Activated CD4-positive, alpha-beta T cell treated with anti-CD3 and anti-CD28 coated beads for 36 hours (primary cell): ENCODE measurements at places on chromosomes 4 and X. TPM values are rescaled to one million over a fixed set of nuclear protein-coding genes. Genes with fewer than 3 reads are reported as not detected.
A peak's percentile ranks its signal among the peaks of the same experiment; 100 is the strongest.

Gene KLKB1
- total RNA-seq = not detected

GRCh38 chr4:176778063-176778462, 14.7 kb downstream of the VEGFC start:
- DNase-seq = no peak
- no peak overlapping the region for H3K4me3 ChIP-seq
- no peaks in the 10 kb centered on the region for H3K36me3 ChIP-seq
- peaks cover 2% of the 10 kb centered on the region for H3K27me3 ChIP-seq
- H3K4me1 ChIP-seq = no peaks in the 10 kb centered on the region

DNA sequence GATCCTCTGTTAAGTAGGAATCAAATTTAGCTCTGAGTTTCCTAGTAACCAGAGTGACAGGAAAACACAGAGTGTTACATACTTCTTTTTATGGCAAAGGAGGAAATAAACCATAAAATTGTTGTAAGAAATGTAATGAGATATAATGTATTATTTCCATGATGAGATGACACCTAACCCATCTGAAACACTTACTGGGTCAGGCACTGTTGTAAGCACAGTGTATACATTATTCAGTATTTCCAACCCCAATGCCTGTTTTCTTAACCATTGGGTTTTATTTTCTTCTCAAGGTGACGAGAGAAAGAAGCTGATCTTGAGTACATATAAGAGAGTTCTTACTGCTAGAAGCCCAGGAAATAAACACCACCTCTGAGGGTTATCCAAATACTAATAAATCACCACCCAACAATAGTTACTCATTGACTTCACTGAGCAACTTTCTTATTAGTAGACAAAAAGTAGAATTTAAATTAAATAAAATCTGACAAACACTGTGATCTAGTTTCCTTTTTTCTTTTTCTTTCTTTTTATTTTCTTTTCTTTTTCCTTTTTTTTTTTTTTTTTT, 4.2 kb upstream of the ENAM start:
- H3K27ac ChIP-seq = no peak overlapping the region
- H3K36me3 ChIP-seq = no peaks in the 10 kb centered on the region
- no peaks in the 10 kb centered on the region for H3K27me3 ChIP-seq
- H3K4me3 ChIP-seq = no peak overlapping the region
- no peak for DNase-seq
- H3K4me1 ChIP-seq = peaks cover 7% of the 10 kb centered on the region

Gene FOXR2
- not detected for total RNA-seq

DNA sequence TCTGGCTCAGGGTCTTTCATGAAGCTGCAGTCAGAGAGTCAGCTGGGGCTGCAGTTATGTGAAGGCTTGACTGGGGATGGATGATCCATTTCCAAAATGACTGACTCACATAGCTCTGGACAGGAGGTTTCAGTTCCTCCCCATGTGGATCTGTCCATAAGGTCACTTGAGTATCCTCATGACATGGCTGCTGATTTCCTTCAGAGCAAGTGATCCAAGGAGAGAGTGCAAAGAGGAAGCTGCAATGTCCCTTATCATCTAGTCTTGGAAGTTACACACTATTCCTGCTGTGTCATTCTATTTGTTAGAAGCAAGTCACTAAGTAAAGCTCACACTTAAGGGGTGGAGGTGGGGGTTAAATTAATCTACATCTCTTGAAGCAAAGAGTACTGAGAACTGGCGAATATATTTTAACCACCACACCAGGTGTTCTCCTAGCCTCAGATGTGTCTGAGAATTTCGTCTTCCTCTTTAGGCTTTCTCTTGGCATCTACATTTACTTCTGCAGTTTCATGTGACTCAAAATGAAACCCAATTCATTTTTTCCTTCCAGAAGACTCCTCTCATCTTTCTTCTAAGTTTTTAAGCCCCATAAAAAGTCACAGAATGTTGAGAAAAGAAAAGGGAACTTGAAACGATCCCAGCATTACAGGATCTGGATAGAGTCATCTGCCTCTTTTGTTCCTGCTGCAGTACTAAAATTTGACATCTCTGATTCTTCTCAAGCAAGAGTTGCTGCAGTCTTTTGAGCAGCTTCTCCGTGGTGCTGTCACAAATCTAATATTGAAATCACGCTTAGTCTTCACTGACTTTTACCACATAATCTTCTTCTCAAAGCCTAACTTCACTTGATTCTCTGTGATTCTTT, 3.8 kb upstream of the GRPR start:
- no peak overlapping the region for H3K27ac ChIP-seq
- no peaks in the 10 kb centered on the region for H3K36me3 ChIP-seq
- H3K4me3 ChIP-seq = no peak overlapping the region
- peaks cover 8% of the 10 kb centered on the region for H3K27me3 ChIP-seq

- H3K36me3 ChIP-seq = no peaks in the 10 kb centered on the region
- H3K4me1 ChIP-seq = peaks cover 10% of the 10 kb centered on the region
- H3K27ac ChIP-seq = no peak within 1 kb of the TSS
- H3K27me3 ChIP-seq = peaks cover 31% of the 10 kb centered on the region
- H3K4me3 ChIP-seq = peak within 1 kb of the TSS; percentile 71
Observed at GRCh38 chrX:46912098-46912602, at the start of gene JADE3. JADE3 (plus strand) TSS chrX:46912421; CDS start chrX:46984895, 72,474 bp downstream.

- H3K4me1 ChIP-seq = no peaks in the 10 kb centered on the region
- no peak overlapping the region for H3K4me3 ChIP-seq
- H3K36me3 ChIP-seq = no peaks in the 10 kb centered on the region
- no peaks in the 10 kb centered on the region for H3K27me3 ChIP-seq
- H3K27ac ChIP-seq = no peak overlapping the region
Observed at GRCh38 chrX:64093761-64094160, 111.7 kb downstream of the AMER1 start.

Gene GABRQ
- 0.02 TPM for total RNA-seq

GRCh38 chrX:30951003-30951402, 61.9 kb upstream of the TAB3 start:
- no peaks in the 10 kb centered on the region for H3K27me3 ChIP-seq
- H3K36me3 ChIP-seq = no peaks in the 10 kb centered on the region
- H3K4me1 ChIP-seq = no peaks in the 10 kb centered on the region
- DNase-seq = no peak
- H3K4me3 ChIP-seq = no peak overlapping the region

GRCh38 chrX:9518051-9518450, 53.2 kb downstream of the TBL1X start:
- peaks cover 12% of the 10 kb centered on the region for H3K36me3 ChIP-seq
- no peak for DNase-seq
- H3K27me3 ChIP-seq = no peaks in the 10 kb centered on the region
- H3K4me3 ChIP-seq = no peak overlapping the region

DNA sequence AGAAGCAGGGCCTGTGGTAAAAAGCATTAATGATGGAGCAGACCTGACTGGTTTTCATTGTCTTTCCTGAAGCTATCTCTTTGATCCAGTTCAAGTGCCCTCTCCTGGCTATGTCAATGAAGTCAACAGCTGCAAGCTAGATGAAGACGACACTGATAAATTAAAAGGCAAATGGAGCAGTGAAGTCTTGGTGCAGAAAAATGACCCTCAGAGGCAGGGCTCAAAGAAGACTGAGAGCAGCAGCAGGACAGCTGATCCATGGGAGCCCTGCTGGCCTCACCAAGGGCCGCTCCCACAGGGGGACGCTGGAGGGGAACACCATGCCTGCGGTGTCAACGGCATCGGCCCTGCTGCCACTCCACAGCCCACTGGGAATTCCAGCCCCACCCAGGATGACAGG, 96.2 kb downstream of the RELL1 start:
- no peak for DNase-seq
- H3K4me1 ChIP-seq = no peaks in the 10 kb centered on the region
- no peaks in the 10 kb centered on the region for H3K36me3 ChIP-seq
- no peak overlapping the region for H3K4me3 ChIP-seq
- H3K27me3 ChIP-seq = peaks cover 2% of the 10 kb centered on the region

Gene C4orf36
- total RNA-seq = not detected

- no peaks in the 10 kb centered on the region for H3K36me3 ChIP-seq
- no peaks in the 10 kb centered on the region for H3K4me1 ChIP-seq
- no peak overlapping the region for H3K27ac ChIP-seq
- no peaks in the 10 kb centered on the region for H3K27me3 ChIP-seq
Observed at GRCh38 chr4:135412213-135412612, 1210.6 kb upstream of the PABPC4L start.

- H3K27ac ChIP-seq = no peak overlapping the region
- H3K36me3 ChIP-seq = no peaks in the 10 kb centered on the region
- H3K27me3 ChIP-seq = peaks cover 3% of the 10 kb centered on the region
- no peak overlapping the region for H3K4me3 ChIP-seq
Observed at GRCh38 chr4:10784621-10785020, 100.1 kb upstream of the CLNK start.

Gene TEC
- total RNA-seq = 4.3 TPM

DNA sequence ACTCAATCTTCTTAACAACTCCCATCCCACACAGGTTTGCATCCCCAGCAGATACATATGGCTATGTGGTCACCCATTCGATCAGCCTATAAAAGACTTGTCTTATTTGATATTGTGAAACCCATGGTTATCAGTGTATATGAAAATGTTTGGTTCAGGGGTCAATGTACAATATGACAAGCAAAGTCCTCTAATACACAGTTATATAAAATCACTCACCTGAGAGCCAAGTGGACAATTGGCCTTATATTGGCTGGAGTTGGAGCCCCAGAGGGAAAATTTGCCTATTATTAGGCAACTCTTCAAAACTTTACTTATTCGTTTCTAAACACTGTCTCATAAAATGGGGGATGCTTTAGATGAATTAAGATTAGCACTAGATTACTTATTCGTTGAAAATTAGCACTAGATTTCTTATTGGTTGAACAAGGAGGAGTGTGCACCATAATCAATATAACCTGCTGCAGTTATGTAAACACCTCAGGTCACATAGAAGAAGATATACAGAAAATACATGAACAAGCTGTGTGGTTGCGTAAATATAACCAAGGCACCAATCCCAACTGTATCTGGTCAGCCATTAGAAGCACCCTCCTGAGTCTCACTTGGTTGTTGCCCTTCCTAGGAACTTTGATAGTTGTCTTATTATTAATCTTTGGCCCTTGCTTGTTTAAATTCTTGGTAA, 10.7 kb upstream of the ADH4 start:
- peaks cover under 1% of the 10 kb centered on the region for H3K4me1 ChIP-seq
- no peak for DNase-seq
- H3K27me3 ChIP-seq = peaks cover 2% of the 10 kb centered on the region
- no peaks in the 10 kb centered on the region for H3K36me3 ChIP-seq
- H3K4me3 ChIP-seq = no peak overlapping the region

GRCh38 chr4:92381616-92382015, 77.8 kb downstream of the GRID2 start:
- H3K27ac ChIP-seq = no peak overlapping the region
- DNase-seq = no peak
- no peaks in the 10 kb centered on the region for H3K27me3 ChIP-seq
- H3K4me1 ChIP-seq = no peaks in the 10 kb centered on the region
- H3K36me3 ChIP-seq = no peaks in the 10 kb centered on the region
- H3K4me3 ChIP-seq = no peak overlapping the region

DNA sequence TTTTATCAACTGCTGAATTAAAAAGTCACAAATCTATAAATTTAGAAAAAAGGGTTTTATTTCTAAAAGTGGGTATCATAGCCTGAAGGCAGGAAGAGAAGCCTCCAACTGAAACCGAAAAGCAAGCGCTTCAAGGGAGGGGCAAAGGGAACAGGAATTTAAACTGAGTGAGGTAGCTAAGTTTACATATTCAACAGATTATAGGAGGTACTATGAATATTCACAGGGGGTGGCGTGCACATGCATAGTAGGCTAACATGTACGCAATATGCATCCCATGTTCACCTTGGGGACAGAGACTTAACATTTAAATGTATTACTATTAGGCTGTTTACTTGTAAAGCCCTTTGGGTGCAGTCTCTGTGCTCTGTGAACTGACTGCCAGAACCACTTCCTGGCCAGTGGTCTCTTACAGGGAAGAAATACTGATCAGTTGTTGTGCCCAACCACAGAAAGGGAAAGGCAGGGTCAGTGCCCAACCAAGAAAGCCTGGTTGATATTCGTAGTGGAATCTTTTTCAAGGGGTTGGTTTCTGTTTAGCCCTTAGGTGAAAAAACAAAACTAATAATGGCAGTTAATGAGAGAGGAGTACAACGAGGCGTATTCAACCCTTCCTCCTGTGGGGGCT, 168.7 kb upstream of the GALNTL6 start:
- H3K36me3 ChIP-seq = no peaks in the 10 kb centered on the region
- no peak for DNase-seq
- H3K4me1 ChIP-seq = peaks cover 9% of the 10 kb centered on the region
- H3K27ac ChIP-seq = no peak overlapping the region
- H3K4me3 ChIP-seq = no peak overlapping the region

DNA sequence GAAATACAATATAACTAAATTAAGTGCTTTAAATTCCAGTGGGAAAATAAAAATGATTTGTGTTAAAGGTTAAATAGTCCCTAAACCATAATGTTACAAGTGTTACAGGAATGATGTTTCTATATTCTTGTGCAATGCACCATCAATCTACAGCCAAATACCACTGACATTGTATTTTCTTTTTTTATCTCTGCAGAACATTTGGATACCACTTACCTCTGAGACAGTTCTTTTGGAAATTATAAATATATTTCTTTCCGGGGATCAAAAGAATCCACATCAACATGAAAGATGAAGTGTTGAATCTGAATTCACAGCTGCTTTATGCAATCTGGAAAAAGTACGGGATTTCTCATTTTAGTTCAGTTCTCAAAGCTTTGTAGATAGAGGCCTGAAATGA, 518.3 kb upstream of the AGA start:
- H3K4me1 ChIP-seq = no peaks in the 10 kb centered on the region
- no peak overlapping the region for H3K27ac ChIP-seq
- H3K4me3 ChIP-seq = no peak overlapping the region
- DNase-seq = no peak
- H3K27me3 ChIP-seq = no peaks in the 10 kb centered on the region
- no peaks in the 10 kb centered on the region for H3K36me3 ChIP-seq

Gene SOWAHD
- 0.11 TPM for total RNA-seq

GRCh38 chr4:13267091-13267490, 217.0 kb downstream of the RAB28 start:
- no peaks in the 10 kb centered on the region for H3K27me3 ChIP-seq
- peaks cover 2% of the 10 kb centered on the region for H3K36me3 ChIP-seq
- H3K27ac ChIP-seq = no peak overlapping the region
- no peak for DNase-seq

DNA sequence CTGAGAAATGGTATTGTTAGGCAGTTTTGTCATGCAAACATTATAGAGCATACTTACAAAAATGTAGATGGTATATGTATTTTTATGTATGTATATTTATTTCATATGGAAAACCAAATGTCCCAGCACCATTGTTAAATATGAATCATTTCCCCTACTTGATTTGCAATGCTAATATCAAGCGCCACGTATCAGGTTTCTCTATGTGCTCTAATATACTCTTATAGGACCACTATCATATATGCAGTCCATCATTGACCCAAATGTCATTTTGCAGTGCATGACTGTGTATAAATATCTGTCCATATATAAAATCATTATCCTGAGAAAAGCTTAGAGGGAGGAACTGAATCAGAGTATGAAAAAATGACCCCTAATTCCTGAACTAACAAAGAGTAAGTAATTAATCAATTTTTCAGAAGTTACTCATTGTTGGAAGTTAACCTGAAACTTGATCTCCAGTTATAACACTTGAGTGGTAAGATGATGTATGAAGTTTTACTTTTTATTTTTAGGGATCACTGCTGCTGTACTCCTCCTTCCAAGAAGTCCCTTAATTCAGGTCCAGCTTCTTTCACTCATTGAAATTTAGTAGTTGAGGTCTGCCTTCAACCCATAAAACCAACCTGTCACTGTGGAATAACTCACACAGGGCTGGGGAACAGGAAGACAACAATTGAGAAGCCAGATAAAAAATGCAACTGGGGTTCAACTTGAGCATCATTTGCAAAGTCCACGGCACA, 134.8 kb upstream of the LDB2 start:
- no peak for DNase-seq
- H3K36me3 ChIP-seq = no peaks in the 10 kb centered on the region
- peaks cover 2% of the 10 kb centered on the region for H3K27me3 ChIP-seq
- no peak overlapping the region for H3K27ac ChIP-seq

Gene GATA1
- total RNA-seq = not detected

- no peak for DNase-seq
- peak overlapping the region; percentile 74 for H3K4me3 ChIP-seq
- H3K27me3 ChIP-seq = no peaks in the 10 kb centered on the region
- H3K36me3 ChIP-seq = peaks cover 21% of the 10 kb centered on the region
Observed at GRCh38 chrX:2498781-2499302, 1.9 kb downstream of the DHRSX start.
